ENCODE measurements at places on chromosomes 4 and X. TPM values are rescaled to one million over a fixed set of nuclear protein-coding genes. Genes with fewer than 3 reads are reported as not detected.

FAM114A1 gene
- 52.1 TPM for polyA plus RNA-seq

IQCM gene
- polyA plus RNA-seq: not detected

CLTRN gene
- 3.3 TPM for polyA plus RNA-seq

TACR3 gene
- 4.6 TPM for polyA plus RNA-seq

HMX1 gene
- polyA plus RNA-seq: not detected

RS1 gene
- polyA plus RNA-seq: 0.24 TPM

HEPH gene
- 37.2 TPM for polyA plus RNA-seq

COL25A1 gene
- polyA plus RNA-seq: 1.4 TPM

CTAG2 gene
- not detected for polyA plus RNA-seq

DNA sequence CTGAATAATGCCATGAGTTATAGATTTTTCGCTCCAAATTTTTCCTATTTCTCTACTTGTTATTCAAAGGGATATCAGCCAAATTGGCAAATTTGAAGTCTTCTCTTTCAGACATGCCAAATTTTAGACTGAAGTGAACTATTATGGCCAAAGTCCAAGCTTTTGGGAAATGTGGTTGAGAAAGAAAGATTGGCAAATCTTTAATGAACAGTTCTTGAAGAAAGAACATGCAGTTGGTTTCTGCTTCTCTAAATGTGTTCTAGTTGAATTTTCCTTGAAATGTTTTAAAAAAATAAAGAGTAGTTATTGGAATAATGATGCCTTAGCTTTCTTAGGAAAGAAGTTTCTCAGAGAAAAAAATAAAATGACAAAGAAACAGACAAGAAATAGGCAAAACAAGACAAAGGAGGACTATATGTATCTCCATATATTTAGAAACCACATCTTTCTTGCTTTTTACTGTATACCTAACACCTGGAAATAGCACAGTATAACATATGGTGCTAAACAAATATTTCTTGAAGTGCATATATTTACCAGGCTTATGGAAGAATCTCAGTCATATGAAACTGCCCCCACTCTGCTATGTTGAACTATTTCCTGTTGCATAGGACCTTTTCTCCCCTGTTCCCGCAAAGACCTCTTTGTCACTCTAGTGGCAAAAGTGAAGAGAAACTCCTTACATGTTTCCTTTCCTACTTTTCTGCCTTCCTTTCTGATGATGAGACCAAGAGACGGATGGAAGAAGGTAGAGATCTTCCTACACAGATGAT lies 250.0 kb downstream of the ARHGAP24 start:
- no peak for DNase-seq

- no peak for DNase-seq
Measured at GRCh38 chrX:16278927-16279326, 111.6 kb downstream of the MAGEB17 start.

GRCh38 chrX:156002507-156002906 lies 5.0 kb downstream of the IL9R start:
- DNase-seq: no peak

DNA sequence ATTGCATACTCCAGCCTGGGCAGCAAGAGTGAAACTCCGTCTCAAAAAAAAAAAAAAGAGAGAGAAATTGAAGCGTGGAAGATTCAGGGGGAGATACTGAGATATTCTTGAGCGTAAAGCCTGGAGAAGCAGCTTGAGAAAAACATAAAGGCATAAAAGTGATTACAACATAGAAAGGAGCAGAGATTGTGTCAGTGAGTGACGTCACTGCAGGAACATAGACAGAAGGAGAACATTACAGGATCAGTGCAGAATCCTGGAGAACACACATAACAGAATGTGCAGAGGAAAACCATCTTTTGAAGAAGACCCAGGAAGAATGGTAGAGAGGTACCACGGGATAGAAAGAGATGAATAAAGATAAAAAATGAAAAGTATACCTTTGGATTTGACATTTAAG lies 147.0 kb downstream of the APBB2 start:
- DNase-seq: no peak

DNA sequence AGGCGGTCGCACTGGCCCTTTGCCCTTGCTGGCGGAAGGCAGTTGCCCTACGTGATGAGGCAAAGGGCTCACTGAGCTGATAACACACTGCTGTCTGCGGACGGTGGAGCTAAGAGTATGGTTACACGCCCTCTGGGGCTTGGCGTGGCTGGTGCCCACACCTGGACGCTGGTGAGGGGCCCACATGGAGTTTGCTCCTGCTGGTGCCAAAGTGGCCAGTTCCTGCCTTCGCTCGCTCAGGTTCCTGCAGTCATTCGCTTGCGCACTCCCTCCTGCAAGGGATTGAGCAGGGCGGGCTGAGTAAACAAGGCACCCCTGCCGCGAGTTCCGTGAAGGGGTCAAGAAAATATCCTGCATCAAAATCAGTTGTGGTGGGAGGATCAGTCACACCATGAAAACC lies 18.4 kb downstream of the SPARCL1 start:
- DNase-seq: no peak

DNA sequence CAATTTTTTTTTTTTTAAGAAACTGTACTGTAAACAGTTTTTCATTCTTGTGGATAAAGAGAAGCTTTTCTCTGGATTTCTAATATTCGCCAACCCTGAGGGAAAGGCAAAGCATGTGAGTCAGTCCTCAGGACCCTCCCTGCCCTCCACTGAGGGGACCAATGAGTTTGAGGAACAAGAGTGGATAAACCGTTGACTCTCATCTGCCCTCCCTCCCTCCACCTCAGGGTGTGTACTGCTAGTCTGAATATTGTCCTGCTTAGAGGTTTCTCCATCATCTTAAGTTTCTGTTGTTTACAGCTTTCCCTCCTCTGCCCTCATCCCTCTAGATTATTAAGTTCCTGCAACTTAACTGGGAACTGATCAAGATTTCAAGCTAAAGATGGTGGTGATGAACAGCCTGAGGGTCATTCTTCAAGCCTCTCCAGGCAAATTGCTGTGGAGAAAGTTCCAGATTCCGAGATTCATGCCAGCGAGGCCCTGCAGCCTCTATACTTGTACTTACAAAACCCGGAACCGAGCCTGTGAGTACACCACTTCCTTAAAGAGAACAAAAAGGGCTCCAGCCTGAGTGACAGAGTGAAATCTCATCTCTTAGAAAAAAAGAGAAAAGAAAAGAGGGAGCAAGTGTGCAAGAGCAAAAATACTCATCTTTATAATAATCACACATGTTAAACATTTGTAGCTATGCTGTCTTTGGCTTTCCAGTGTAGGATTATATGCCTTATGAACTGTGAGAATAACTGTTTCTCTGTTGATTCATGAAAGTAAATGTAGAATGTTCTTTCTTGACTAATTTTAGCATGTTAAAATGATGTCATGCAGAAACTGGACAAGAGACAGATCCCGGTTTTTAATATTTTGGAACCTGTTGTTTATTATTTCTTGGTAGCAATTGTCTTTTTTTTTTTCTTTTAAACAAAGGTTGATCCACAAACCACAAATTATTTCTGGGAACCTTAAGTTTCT lies 11.9 kb downstream of the CA5B start:
- no peak for DNase-seq

Measured in left lung (tissue), 14 donors.